Foreskin keratinocyte (primary cell): ENCODE measurements at places on chromosomes 4 and X. TPM values are rescaled to one million over a fixed set of nuclear protein-coding genes. Genes with fewer than 3 reads are reported as not detected.

The PRSS48 gene
- total RNA-seq = not detected in 2 replicates

The ZNF827 gene
- 6.5 and 9.3 TPM in 2 replicates for total RNA-seq

- no peak for DNase-seq
Measured at GRCh38 chrX:73490661-73491060, 43.8 kb downstream of the CDX4 start.

DNA sequence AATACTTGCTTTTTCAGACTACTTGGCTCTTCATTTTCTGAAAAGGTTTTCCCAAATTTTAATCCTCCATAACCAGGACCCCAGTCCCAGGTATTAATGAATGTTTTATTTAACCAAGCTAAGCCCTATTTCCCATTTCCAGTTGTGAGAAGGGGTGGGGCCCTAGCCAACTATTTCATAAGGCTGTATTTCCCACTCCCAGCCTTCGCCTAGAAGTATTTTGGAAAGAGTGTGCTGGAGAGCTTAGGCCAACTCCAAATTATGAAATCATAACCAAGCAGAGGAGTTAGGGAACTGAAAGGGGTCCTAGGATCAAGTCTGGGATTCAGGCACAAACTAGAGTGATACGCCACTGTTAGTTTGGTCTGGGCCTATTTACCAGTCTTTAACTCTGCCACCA, 148.4 kb upstream of the GPC4 start:
- DNase-seq = no peak

DNA sequence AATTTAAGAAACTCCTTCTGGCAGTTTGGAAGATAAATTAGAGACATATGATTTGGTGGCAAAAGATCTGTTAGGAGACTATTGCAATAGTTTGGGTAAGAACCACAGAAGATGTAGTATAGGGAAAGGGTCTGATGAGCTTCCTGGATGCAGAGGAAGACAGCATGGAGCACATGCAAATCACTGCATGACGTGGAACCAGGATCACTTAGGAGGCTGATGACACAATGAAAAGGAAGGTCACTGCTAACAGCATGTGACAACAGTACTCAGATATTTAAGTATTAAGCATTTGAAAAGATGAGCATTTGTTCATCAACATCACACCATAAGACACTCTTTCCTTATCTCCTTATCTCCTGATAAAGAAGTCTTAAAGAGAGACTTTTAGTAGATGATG, 167.8 kb upstream of the LDB2 start:
- DNase-seq = peak; percentile 15

DNA sequence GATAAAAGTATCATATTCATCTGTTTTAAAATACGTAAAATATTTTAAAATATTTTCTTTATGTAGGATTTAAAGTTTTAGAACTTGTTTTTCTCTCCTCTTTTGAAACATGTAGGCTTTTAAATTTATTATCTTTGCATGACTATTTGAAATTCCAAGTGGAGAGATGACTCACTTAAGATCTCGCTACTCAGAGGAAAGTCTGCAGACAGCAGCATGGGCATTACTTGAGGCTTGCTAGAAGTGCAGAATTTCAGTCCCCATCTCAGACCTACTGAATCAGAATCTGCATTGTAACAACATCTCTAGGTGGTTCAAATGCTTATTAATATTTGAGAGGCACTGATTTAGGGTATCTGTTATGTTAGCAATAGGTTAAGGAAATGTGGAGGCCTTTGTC, 225.7 kb upstream of the ARX start:
- no peak for DNase-seq

DNA sequence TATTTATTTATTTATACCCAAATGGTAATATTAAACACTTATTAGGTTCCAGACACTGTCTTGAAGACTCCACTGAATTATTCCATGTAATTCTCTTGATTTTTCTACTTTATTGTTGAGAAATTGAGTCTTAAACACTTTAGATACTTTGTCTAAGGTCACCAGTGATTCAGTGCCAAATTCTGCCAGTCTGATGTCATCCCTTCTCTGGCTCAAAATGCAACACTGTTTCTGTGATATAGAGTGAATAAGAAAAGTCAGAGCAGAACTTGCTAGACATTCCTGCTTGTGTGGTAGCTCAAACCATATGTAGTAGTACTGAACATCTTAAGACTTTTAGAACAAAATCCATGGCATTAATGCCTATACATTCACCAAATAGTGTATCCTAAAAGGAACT, 164.3 kb downstream of the GABRB1 start:
- DNase-seq = peak; percentile 24

DNA sequence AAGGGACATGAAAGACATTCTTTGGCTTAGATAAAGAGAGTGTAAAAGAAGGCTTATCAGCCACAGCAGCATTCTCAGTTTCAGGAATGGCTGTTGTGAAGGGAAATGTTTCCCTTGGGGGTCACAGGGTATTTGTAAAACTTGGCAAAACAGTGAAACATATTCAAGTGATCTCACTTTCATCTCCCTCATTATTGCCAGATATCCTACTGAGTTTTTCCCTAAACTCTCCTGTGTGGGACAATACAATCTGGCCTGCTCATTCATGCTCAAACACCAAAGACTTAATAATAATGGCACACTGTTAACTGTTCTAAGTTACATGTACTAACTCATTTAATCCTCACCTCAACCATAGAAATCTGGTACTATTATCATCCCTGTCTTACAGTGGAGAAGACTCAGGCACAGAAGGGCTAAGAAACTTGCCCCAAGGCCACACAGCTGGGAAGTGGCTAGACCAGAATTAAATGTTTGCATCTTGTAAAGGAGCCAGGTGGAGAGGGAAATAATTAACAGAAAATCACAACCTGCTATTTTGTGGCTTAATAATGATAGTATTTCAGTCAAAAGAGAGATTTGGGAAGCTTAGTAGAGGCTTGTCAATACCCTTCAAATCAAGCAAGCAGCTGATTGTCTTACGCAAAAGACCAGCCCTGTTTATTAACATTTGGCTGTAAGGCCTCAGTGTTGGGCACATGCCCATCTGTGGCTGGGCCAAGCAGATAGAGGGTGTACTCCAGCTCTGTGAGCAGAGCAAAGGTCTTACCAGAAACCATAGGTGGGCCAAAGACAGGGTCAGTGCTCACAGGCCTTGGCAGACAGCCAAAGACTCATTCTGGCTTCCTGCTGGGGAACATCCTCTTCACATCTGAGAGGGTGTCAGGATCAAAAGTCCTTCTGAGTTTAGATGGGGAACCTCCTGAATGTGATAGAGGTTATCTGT, 17.3 kb downstream of the SMPX start:
- DNase-seq = no peak

DNA sequence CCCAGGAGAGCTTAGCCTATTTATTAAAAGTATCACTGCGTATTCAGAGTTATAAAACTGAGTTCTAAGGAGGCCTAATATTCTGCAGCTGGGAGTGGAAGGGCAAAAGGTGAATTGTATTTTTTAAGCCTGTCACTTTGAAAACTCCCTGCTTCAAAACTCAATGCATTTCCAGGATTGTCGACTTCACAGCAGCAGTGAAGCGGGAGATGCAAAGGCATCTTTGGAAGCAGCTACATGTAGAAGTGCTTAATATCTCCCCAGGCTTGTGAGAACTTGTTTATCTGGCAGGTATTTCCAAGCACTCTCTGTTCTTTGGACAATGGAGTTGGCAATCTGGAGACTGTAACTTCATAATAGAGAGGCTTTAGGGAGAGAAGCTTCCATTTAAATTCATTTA, 717.5 kb upstream of the SLIT2 start:
- DNase-seq = peak; percentile 44

DNA sequence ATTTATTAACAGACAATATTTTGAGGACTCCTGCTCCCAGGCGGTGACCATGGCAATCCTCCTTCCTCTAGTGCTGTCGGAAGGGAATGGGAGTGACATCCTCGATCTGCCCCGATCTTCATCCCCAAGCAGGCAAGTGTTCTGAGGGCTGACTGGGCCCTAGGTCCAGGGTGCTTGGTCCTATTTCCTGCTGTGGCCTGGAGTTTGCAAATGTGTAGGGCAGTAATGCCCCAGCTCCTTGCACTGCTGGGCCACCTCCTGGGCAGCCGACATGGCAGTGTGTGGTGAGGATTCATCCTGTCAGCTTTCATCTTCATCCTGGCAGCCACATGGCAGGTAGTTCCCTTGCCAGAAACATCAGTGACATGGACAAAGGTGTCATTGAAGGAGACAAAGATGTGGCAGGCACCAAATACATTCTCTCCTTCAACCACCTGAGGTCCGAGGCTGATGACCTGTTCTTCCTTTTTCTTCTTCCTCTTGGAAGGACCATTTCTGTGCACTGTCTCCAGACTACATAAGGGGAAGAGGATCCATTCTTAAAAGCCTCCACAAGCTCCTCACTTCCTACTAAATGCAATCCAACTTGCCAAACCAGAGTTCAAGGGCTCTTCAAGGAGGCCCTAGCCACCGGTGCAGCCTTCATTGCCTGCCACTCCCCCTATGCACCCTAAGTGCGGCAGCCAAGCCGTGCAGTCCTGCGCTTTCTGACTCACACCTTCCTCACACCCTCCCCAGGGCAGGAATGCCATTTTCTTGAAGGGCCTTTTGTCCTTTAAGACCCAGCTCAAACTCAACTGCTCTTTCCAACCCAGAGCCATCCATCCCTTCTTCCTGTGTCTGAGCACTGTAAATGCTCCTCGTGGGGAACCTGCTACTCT, 65.7 kb downstream of the TMEM154 start:
- DNase-seq = no peak

- no peak for DNase-seq
Measured at GRCh38 chr4:37685161-37685822, 884 bp downstream of the RELL1 start.

DNA sequence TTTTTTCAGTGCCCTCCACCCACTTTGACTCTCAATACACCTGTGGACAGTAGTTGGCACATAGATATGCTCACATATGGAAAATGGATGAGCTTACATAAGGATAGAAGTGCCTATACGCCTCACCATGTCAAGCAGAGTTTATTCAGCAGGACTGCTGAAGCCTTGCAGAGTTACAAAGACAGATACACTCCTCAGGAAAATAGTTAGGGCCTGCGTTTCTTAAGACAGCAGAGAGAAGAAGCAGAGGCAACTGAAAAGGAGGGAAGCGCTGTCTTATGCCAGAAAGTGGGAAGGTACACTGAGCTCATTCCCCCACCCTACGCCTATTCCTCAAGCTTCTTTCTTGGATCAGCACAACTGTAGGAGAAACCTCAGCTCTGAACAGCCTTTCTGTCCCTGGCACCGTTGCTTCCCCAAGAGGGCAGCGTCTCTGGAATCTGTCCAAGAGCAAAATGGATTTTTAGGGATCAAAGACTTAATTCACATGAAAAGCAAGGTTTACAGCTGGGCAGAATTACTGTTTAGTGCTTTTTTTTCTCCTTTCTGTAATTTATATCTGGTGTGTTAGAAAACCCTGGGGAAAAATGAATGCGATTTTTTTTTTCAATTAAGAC, 37.3 kb upstream of the MBTPS2 start:
- DNase-seq = no peak
